ENCODE measurements at places on chromosomes 7 and 10. TPM values are rescaled to one million over a fixed set of nuclear protein-coding genes. Genes with fewer than 3 reads are reported as not detected.

NHLRC2 gene
- 34.0 TPM for total RNA-seq

SLC13A1 gene
- total RNA-seq = not detected

UBE2D1 gene
- 11.4 TPM for total RNA-seq

RNF32 gene
- total RNA-seq = 0.39 TPM

HABP2 gene
- not detected for total RNA-seq

CDHR3 gene
- total RNA-seq = 0.30 TPM

GPER1 gene
- 0.79 TPM for total RNA-seq

DENND2A gene
- 0.15 TPM for total RNA-seq

NUTM2B gene
- total RNA-seq = not detected

HOXA7 gene
- 11.9 TPM for total RNA-seq

HHEX gene
- 42.2 TPM for total RNA-seq

TNPO3 gene
- total RNA-seq = 47.0 TPM

PNLIP gene
- not detected for total RNA-seq

EN2 gene
- total RNA-seq = not detected

GPRIN2 gene
- not detected for total RNA-seq

MACROH2A2 gene
- 1.1 TPM for total RNA-seq

C10orf95 gene
- total RNA-seq = not detected

OPALIN gene
- not detected for total RNA-seq

FANK1 gene
- total RNA-seq = 1.9 TPM

GPR26 gene
- not detected for total RNA-seq

SEMA3D gene
- 3.2 TPM for total RNA-seq

NPFFR1 gene
- not detected for total RNA-seq

RABGEF1 gene
- total RNA-seq = 15.1 TPM

MSMB gene
- not detected for total RNA-seq

TMEM270 gene
- total RNA-seq = not detected

HGF gene
- total RNA-seq = 0.69 TPM

PROSER2 gene
- total RNA-seq = 26.4 TPM

LBX1 gene
- total RNA-seq = not detected

Measured in mammary microvascular endothelial cell (primary cell).